ENCODE measurements at places on chromosomes 7 and 10. TPM values are rescaled to one million over a fixed set of nuclear protein-coding genes. Genes with fewer than 3 reads are reported as not detected.

GRIFIN gene
- total RNA-seq: not detected

DNA sequence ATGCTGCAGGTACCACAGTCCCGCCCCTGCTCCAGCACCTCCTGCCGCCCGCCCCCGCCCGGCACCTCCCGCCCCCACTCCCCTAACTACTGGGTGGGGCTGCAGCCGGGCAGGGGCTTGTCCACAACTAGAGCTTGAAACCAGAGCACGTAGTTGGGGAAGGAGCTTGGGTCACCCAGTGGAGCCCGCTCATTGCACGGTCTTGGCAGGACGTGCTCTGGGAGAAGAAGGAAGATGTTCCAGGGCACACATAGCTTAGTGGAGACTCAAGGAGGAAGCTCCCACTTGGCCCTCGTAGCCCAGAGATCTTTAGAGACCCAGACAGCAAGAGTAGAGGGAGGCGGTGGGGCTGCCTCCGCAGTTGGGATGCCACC, 692 bp downstream of the IGFBP1 start:
- DNase-seq: no peak

GRCh38 chr7:18702071-18702829, 206.7 kb downstream of the HDAC9 start:
- DNase-seq: no peak

DNA sequence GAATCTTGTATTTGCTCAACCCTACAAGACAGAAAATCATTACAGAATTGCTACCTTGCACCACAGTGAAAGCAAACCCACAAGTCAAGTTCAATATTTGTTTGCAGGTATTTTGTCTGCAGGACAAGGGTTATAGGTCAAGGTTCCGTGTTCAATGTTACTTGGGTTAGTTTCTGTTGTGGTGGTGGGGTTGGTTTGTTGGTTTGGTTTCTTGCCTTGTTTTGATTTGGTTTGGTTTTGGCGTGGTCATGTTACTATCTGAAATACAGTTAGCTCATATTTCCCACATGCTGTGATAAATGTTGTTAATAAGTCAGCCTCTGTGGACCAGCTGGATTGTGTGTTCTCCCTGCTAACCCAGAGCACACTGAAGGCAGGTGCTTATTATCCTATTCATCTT, 75.6 kb upstream of the INSIG1 start:
- no peak for DNase-seq

TUBAL3 gene
- not detected for total RNA-seq

CABCOCO1 gene
- not detected for total RNA-seq

PHF14 gene
- 26.9 TPM for total RNA-seq

DNA sequence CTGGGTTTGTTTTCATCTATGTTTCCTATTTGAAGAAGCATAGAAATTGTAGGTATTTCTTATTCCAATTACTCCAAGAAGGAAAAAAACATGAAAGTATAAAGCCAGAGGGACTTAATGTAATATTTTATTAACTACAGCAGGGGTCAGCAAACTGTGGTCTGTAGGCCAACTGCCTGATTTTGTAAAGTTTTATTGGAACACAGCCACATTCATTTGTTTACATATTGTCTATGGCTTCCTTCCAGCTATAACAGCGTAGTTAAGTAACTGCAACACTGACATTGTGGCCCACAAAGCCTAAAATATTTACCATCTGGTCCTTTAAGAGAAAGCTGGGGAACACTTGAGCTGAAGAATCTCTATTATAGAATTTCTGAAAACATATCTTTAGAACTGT, 306.2 kb downstream of the BICC1 start:
- no peak for DNase-seq

DNA sequence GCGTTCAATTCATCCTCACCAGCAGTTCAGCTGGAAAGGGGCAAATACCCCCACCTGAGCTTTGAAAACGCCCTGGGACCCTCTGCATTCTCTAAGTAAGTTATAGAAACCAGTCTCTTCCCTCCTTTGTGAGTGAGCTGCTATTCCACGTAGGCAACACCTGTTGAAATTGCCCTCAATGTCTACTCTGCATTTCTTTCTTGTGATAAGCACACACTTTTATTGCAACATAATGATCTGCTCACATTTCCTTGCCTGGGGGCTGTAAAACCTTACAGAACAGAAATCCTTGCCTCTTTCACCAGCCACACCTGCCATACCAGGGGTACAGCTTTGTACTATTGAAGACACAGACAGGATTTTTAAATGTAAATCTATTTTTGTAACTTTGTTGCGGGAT, 155.8 kb upstream of the LANCL2 start:
- no peak for DNase-seq

HOXA3 gene
- total RNA-seq: not detected

GRCh38 chr7:71995111-71995510, 417.0 kb downstream of the CALN1 start:
- no peak for DNase-seq

CPA2 gene
- total RNA-seq: not detected

AGAP9 gene
- 5.6 TPM for total RNA-seq

GRCh38 chr7:69827558-69827957, 229.3 kb downstream of the AUTS2 start:
- no peak for DNase-seq

DNA sequence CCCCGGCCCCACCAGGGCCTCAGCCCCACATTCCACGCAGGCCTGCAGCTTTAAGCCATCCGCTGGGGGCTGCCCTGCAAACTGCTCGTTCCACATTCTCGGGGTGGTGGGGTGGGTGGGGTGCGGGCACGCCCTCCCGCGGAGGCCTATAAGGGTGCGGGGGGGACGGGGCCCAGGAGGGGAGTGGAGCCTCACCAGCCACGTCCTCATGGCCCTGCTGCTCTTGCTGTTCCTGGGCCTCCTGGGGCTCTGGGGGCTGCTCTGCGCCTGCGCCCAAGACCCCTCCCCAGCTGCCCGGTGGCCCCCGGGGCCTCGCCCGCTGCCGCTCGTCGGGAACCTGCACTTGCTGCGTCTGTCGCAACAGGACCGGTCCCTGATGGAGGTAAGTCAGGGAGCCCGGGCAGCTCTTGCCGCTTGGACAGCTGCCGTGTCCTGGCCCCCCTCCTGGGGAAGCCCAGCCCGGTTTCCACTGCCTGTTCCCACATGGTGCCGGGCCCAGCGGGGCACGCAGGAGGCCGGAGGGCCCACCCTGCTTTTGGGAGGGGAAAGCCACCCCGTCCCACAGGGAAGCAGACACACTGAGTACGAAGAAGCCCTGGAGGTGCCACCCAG, at the start of gene CYP2W1:
TSS of gene CYP2W1 (plus strand) at position 178 of the 612 bp plus-strand sequence. CDS start at position 209, 31 bp downstream.
- no peak for DNase-seq

DNA sequence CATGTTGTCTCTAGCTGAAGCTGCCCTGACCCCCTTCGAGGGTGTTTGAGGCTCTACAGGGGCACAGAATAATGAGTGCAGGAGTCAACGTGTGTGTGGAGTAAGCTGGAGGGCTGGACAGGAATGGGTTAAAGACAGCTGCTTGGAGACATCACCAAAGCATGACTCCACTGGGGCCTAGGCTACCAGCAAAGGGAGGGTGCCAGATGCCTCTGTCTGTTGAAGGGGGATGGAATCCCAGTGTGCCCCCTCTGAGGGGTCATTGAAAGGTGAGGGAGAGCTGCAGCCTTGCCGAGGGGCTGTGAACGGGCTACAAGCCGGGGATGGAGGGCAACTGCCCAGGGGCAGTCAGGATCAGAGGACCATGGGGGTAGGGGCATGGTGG, 51.7 kb upstream of the PODXL start:
- DNase-seq: no peak

HMX2 gene
- total RNA-seq: not detected

DNA sequence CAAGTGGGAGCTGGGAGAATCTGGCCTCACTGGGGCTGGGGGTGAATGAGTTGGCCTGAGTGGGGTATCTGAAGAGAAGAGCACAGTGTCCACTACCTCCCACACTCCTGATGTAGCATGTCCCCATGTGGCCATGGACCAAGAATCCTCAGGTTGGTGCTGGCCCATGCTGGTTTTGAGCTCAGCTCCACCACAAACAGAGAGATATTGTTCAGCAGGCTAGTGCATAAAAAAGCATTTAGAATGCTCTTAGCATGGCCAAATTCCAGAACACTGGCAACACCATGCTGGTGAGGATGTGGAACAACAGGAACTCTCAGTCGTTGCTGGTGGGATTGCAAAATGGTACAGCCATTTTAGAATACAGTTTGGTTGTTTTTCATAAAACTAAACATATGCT, 61.4 kb downstream of the FRMPD2 start:
- DNase-seq: no peak

GRCh38 chr7:137038706-137039105, 170.3 kb downstream of the CHRM2 start:
- no peak for DNase-seq

HKDC1 gene
- total RNA-seq: 4.1 TPM

CYP2C19 gene
- 0.13 TPM for total RNA-seq

DNA sequence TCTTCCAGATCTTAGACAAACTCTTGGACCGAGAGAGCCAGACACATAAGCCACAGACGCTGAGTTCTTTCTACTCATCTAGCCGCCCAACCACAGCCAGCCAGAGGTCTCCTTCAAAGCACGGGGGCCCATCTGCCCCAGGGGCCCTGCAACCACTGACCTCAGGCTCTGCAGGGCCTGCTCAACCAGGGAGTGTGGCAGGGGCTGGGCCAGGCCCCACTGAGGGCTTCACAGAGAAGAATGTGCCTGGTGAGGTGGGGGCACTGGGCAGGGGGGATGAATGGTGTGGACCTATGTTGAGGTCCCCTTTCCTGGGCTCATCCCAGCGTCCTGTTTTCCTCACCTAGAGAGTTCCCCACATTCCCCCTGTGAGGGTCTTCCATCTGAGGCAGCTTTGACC, 11.4 kb downstream of the ZSWIM8 start:
- no peak for DNase-seq

- no peak for DNase-seq
Measured at GRCh38 chr7:1096156-1097119, 8.5 kb downstream of the GPER1 start.

- DNase-seq: no peak
Measured at GRCh38 chr7:17007841-17008240, 126.1 kb upstream of the AGR3 start.

- no peak for DNase-seq
Measured at GRCh38 chr10:88408096-88408495, 175.0 kb downstream of the RNLS start.

GRCh38 chr10:113169111-113169510, 219.1 kb downstream of the TCF7L2 start:
- no peak for DNase-seq

DNA sequence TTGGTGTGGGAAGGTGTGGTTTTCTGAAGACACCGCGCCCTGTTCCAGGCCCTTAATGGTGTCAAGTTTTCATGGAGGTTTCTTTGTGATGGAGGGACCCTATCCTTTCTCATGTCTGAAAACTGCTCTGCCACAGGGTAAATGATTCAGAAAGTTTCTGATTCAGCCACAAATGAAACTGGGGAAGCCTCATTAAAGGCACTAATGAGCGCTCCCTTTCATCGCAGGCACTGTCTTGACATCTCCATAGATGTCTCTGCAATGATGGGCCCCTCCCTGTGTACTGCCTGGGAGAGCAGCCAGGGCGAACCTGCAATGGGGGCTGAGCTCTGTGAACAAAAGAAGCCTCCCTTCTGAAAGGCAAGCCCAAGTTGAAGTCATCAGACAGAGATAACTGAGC, 355.3 kb downstream of the PRPF18 start:
- no peak for DNase-seq

DNA sequence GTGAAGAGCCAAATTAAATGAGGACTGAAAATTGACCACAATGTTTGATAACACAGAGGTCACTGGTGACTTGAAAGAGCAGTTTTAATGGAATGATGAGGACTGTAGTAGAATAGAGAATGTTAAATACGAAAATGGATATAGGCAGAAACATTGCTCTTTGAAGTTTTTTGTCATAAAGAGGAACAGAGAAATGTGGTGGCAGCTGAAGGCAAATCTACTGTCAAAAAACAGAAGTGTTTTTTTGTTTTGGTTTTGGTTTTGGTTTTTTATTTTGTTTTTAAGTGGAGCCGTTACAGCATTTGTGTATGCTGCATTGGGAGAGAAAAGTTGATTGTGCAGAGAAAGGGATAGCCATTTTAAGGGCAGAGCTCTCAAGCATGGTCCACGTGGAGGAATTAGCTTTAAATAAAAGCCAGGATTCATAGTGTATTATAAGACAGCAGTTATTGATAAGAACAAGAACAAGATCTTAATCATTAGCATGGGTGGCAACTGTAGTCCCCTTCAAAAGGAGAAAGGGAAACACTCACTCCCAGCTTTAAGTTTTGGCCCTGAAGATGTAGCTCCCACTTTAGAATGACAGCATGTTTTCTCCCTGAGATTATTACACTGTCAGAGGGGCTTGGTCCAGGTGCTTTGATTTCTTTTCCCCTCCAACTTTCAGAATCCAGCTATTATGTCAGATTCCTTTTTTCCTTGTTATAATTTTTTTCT, 156.7 kb upstream of the BET1 start:
- no peak for DNase-seq

DNA sequence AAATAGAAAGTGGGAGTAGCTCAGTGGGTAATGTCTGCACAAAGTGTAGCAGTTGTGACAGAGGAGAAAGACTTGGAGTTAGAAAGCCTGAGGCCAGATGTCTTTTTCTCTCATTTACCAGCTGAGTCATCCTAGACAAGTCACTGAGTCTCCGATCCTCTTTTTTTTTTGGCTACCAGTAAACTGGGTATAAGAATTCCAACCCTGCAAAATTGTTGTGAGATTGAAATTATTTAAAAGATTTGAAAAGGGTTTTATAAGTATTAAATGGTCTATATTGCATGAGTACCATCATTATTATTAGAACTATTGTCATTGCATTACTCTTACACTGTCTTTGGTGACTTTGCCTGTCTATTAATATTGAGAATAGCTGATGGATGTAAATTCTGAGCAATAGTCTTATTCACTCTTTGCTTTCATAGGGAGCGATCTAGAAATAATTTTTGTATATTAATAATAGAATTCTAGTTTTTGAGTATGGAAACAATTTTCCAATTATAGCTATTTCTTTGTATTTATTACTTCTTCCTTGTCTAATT, 74.0 kb downstream of the ARID5B start:
- DNase-seq: no peak

GRCh38 chr7:71563276-71563675, 431.3 kb downstream of the GALNT17 start:
- DNase-seq: no peak

GRCh38 chr7:24777806-24778205, 20.5 kb upstream of the GSDME start:
- no peak for DNase-seq

GRCh38 chr10:131201741-131202515, 109.6 kb downstream of the TCERG1L start:
- DNase-seq: no peak

DNA sequence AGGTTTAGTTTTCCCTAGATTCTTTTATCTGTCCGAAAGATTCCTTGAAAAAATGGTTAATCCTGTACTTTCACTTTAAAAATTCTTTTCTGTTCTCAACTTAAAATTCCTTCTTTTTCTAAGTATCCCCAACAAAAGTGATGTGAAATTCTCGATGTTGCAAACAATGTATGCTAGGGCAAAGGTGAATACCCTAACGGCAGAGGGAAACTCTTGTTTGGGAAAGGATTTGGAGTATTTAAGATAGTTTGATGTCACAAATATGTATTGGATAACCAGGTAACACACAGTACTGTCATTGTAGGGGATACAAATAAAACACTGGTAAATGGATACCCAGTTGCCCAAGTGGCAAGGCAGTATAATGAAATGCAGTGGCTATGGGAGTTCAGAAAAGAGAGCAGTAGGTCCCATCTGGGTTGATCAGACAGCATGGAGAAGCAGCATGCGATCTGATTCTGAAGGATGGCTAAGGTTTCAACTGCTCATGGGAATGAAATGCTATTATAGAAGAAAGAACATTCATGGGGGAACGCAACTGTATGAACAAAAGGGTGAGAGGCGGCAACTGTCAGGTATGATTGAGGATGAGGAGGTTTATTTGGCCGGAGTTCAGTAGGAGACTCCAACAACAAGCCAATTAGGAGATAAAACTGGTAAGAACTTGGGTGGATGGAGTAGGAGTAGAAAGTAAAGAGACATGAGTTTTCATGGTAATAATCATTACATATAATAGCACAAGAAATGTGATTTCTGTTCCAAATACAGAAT, 3.2 kb upstream of the EPC1 start:
- DNase-seq: no peak
